ENCODE measurements at places on chromosomes 1 and 21. TPM values are rescaled to one million over a fixed set of nuclear protein-coding genes. Genes with fewer than 3 reads are reported as not detected.

DNA sequence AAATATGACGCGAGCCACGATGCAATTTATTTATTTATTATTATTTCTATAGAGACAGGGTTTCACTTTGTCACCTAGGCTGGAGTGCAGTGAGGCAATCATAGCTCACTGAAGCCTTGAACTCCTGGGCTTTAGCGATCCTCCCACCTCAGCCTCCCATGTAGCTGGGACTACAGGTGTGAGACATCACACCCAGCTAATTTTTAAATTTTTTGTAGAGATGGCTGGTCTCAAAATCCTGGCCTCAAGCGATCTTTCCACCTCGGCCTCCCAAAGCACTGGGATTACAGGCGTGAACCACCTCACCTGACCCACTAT lies 63.6 kb downstream of the IRF2BP2 start:
- DNase-seq: no peak

DNA sequence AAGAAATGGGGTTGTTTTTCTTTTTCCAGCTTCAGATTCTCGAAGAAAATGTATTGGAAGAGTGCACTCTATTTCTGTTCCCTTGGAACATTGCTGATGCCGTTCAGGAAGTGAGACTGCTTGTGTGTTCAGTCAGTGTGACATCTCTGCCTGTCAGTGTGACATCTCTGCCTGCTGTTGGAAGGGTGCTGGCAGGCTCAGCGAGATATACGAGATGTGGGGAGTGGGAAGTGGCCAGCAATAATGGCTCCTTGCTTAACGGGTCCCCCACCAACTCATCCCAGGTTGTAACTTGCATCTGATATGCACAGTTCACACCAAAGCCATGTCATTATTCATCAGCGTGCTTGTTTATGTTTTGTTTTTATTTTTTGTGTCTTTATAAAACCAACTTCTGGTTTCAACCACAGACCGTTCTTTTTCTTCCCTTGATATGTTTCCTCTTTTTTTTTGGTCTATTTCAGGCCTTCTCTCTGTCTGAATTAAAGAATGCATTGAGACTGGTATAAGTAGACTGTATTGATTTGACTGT lies 145.4 kb downstream of the GALNT2 start:
- DNase-seq: no peak

GRCh38 chr1:223219318-223219635 lies 76.2 kb upstream of the TLR5 start:
- DNase-seq: no peak

DNA sequence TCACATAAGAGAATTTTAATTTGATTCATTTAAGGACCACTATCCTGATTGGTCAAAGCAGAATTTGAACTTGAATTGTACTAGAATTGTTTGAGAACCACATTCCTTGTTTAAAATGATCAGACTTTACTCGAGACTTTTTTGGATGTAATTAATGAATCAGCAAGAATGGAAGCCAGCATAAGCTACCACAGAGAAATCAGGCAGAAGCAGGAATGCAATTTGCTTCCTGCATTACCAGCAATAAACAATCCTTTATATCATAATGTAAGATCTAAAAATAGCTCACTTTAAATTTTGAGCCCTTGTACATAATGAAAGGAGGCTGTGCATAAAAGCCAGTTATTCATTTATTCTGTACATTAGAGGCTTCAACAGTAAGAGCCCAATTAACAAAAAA lies 119.8 kb upstream of the BACE2 start:
- DNase-seq: peak; percentile 10

The BCL2L15 gene
- total RNA-seq: 3.6 TPM

GRCh38 chr21:46152927-46153246 lies 2.5 kb downstream of the FTCD start:
- no peak for DNase-seq

GRCh38 chr1:24541711-24542346 lies 14.1 kb upstream of the NCMAP start:
- DNase-seq: no peak

DNA sequence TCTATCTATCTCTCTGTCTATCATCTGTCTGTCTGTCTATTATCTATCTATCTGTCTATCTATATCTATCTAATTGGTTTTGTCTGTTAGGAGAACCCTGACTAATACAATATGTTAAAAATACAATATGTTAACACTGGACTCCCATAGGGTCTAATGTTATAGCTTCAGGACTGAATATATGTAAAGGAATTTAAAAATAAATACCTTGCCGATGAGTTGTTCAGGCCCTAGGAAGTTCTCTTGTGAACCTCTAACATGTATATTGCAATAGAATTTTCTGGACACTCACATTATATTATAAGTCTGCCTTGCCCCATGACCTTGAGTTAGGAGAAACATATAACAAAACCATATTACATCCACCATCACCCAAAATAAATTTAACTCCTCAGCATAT lies 900.6 kb downstream of the NCAM2 start:
- no peak for DNase-seq

The OR2L3 gene
- total RNA-seq: 3.6 TPM

The VCAM1 gene
- total RNA-seq: 37.6 TPM

- no peak for DNase-seq
These were observed 26.4 kb upstream of the IGSF3 start for GRCh38 chr1:116693759-116694480.

DNA sequence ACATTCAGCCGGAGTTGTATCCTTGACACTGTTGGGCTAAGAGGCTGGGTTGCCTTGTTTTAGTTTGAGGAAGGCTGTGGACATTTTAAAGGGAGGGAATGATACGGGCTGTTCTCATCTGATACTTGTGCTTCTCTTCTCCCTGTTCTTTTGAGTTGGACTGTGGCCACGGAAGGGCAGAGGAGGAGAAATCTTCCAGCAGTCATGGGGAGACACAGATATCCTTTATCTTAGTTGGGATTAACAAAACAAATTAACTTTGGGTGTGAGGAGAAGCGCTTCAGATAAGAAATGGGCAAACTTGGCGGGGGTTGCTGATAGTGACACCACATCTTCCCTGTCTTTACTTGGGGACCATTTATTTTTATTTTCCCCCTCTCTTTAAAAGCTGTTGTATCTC lies 138.8 kb downstream of the ROR1 start:
- DNase-seq: no peak

DNA sequence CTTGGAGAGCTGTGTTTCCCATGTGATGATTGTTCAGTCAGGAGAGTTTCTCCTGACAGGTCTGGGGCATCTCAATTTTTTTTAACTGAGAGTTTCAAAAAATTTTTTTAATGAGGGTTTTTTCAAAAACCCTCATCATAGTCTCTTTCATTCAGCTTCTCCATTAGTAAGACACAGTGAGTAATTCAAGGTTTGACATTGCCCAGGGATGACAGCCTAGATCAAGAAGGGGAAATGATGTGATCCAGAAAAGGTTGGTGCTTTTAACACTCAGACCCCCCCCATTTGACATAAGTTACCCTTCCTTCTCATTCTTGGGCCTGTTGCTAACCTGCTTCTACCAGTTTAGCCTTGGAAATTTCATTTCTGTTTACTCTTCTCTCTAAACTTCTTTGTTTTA lies 189.4 kb upstream of the HOOK1 start:
- peak; percentile 80 for DNase-seq

DNA sequence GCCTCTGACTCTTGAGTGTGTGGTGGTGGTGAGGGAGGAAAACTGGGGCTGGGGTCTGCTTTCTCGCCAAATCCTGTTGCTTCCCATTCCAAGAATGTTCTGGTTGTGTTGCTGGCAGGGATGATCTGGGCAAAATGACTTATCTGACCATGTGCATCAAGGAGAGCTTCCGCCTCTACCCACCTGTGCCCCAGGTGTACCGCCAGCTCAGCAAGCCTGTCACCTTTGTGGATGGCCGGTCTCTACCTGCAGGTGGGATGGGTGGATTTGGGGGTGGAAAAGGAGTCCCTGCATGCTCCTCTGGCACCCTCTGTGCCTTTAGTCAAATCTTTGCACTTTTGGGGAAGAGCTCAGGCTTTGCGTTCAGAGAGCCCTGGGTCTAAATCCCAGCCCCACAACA lies 18.1 kb downstream of the CYP4B1 start:
- DNase-seq: no peak

The PDPN gene
- 18.3 TPM for total RNA-seq

The PROK1 gene
- not detected for total RNA-seq

The SLC35F3 gene
- 0.24 TPM for total RNA-seq

DNA sequence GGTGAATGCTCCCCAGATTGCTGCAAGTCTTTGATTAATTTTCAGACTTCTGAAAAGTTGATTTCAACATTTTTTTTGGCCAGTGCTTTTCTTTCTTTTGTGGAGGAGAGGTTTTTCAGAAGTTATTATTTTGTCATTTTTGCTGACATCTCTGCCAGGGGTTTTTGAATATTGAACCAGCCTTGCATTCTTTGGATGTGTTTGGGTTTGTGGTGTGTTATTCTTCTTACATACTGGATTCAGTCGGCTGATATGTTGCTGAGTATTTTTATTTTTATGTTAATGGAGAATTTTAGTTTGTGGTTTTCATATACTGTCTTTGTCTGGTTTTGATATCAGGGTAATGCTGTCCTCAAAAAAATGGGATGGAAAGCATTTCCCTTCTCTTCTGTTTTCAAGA lies 25.3 kb downstream of the OBSCN start:
- DNase-seq: no peak

GRCh38 chr1:53532912-53533311 lies 73.7 kb downstream of the DMRTB1 start:
- no peak for DNase-seq

- DNase-seq: peak; percentile 83
These were observed 25.2 kb downstream of the FHAD1 start for GRCh38 chr1:15272009-15272781.

The GPR3 gene
- total RNA-seq: 0.24 TPM

The CDCA8 gene
- total RNA-seq: not detected

DNA sequence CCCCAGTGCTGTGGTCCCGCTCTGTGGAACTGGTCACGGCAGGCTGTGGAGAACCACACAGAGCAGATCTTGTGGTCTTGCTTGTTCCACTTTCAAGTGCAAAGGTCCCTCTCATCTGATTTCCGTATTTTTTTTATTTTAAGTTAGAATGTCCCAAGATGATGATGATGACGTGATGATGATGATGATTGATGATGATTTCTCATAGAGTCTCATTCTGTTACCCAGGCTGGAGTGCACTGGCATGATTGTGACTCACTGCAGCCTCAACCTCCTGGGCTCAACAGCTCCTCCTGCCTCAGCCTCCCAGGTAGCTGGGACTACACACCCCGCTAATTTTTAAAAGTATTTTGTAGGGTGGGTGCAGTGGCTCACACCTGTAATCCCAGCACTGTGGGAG lies 12.2 kb downstream of the EVA1C start:
- DNase-seq: no peak
